ENCODE measurements at places on chromosomes 11 and 22.

DNA sequence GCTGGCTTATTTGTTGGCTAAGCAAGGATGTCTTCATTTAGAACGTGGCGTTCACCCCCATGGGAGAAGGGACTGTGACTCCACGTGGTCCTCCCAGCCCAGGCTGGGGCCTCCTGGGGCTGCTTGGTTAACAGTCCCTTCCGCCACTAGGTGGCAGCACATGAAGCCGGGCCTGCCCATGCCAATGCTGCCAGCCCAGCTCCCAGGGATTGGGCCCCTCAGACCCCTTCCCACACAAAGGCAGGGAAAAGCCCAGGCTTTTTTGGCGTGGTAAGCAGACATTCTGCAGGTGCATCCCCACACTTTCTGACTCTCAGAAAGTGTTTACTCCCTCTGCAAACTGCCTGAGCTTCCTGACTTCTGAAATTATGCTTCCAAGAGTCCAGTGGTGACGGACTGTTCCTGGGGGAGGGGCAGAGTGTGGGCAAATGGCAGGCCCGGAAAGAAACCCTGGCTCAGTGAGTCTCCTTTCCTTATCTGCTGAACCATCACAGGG, 3.1 kb downstream of the CBX6 start:
- DNase-seq = peak; percentile 46

- DNase-seq = no peak
Measured at GRCh38 chr11:102831489-102832440, 11.6 kb downstream of the MMP3 start.

- no peak for DNase-seq
Measured at GRCh38 chr22:35915477-35916013, 113.1 kb downstream of the RBFOX2 start.

DNA sequence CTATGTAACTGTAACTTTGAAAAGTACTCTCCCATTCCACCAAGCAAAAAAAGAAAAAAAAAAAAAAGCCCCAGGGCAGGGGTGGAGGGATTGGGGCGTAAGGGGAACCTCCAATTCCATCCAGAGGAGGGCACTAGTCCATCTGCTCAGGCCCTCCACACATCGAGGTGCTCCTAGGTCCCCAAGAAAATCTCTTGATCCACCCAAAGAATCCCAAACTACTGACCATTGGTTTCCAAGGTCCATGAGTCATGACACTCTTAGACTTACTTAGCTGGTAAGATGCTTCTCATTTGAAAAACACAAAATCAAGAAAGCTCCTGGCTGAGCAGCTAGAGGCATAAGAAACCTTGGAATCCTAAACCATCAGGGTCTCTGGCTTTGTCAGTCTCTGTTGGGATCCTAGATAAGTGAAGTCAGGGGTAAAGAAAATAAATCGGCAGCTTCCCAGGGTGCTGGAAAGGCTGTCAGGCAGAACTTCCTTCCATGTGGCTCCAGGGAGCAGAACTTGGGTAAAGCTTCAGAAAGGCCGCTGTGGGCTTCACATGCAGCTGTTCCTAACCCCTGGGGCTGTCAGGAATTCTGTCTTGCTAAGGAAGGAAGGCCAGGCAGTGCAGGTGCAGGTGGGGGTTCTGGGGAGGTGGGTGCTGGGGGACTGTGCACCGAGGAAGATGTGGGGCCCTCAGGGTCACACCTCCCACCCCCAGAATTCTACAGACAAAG, 49.4 kb upstream of the ADA2 start:
- DNase-seq = no peak

DNA sequence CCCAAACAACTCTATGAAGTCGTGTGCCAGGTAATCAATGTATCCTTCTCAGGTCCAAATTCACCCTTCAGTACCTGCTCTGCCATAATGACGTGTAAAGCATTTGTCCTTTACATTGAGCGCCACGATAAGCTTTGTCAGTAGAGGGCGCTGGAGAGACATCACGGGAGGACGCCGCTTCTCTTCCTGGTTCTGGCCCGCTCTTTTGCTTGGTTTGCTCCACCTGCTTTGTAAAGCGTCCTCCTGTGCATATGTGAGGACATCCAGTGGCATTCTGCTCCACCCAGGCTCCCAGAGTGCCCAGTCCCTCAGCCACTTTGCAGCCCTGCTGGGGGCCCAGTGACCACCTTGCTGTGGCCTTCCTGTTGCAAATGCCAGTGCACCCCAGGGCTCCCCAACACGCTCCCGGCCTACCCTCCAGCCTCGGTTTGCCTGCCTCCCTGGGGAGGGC, 61.1 kb downstream of the WT1 start:
- DNase-seq = no peak

DNA sequence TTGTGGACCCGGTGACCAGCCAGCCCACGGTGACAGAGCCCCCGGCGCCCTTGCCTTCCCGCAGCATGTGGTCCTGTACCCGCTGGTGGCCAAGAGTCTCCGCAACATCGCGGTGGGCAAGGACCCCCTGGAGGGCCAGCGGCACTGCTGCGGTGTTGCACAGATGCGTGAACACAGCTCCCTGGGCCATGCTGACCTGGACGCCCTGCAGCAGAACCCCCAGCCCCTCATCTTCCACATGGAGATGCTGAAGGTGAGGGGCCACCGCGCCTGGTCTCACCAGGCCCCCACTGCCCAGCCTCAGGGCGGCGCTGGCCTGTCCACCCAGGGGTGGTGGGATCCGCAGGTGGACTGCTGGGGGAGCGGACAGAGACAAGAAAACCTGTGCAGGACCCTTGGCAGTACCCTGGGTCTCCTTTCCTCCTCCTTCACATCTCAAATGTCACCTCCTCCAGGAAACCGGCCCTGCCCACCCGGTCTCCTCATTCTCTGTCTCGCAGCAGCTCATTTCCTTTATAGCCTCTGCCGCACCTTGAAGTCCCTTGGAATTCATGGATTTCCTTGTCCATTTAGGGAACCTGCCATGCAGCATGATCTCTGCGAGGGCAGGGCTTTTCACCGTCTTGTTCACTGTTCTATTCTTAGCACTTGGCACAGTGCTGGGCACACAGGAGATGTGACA, 6.5 kb downstream of the AIP start:
- DNase-seq = no peak

- no peak for DNase-seq
Measured at GRCh38 chr11:2090172-2091111, 48.7 kb downstream of the IGF2 start.

- DNase-seq = peak; percentile 47
Measured at GRCh38 chr11:11407065-11407762, 54.2 kb upstream of the CSNK2A3 start.

GRCh38 chr11:38543311-38543710, 1945.3 kb upstream of the RAG2 start:
- no peak for DNase-seq

- DNase-seq = no peak
Measured at GRCh38 chr11:126647735-126648134, 292.2 kb downstream of the ST3GAL4 start.

- DNase-seq = no peak
Measured at GRCh38 chr11:16613262-16613511, 125.3 kb upstream of the C11orf58 start.

DNA sequence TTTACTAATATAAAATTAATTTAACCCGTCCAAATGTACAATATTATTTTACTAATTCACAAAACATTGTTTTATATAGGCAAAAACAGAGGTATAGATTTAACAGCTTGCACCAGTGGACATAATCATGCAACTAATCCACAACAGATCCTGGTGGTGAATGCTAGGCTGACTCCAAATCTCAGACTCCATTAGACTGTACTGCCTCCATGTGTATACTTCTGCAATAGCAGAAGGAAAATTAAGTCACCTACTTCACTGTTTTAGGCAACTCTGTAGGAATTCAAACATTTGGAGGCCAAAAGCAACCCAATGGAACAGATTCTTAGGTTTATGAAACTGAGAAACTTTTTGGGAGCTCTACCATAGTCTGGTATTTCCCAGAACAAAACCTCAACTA, 30.0 kb upstream of the RAB39A start:
- DNase-seq = no peak

- no peak for DNase-seq
Measured at GRCh38 chr11:47495856-47496217, 46.9 kb upstream of the RAPSN start.

DNA sequence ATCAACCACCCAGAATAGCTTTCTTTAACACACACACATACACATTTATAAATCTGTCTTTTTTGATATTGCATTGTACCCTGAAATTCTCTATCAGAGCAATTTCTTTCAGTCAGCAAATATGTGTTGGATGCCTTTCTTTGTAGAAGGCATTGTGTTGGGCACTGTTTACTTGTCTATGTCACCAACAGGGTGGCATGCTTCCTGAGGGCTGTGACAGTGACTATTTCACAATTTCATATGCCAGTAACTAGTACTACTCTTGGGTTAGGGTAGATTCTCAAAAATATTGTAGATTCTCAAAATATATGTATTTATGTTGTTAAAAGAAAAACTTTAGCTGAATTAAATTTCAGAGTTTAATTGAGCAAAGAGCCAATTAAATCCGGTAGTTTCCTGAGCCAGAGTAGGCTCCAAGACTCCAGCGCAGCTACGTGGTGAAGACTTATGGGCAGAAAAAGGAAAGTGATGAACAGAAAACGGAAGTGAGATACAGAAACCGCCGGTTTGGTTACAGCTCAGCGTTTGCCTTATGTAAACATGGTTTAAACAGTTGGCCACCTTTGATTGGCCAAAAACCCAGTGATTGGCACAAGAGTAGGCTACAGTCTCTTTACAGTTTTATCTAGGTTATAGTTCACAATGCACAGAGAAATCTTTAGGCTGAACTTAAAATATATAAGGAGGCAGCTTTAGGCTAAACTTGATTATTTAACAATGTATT, 723.3 kb downstream of the NTM start:
- DNase-seq = no peak

DNA sequence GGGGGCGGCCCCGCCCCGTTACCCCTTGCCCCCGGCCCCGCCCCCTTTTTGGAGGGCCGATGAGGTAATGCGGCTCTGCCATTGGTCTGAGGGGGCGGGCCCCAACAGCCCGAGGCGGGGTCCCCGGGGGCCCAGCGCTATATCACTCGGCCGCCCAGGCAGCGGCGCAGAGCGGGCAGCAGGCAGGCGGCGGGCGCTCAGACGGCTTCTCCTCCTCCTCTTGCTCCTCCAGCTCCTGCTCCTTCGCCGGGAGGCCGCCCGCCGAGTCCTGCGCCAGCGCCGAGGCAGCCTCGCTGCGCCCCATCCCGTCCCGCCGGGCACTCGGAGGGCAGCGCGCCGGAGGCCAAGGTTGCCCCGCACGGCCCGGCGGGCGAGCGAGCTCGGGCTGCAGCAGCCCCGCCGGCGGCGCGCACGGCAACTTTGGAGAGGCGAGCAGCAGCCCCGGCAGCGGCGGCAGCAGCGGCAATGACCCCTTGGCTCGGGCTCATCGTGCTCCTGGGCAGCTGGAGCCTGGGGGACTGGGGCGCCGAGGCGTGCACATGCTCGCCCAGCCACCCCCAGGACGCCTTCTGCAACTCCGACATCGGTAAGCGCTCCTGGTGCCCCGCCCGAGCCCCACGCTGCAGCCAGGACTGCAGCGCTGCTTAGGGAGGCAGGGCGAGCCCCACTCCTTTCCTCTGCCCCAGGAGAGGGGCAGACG, at the start of gene TIMP3:
Gene TIMP3 (plus strand): TSS at position 169 of the 700 bp plus-strand sequence. CDS start 297 bp downstream, at position 466.
- DNase-seq = peak; percentile 19

DNA sequence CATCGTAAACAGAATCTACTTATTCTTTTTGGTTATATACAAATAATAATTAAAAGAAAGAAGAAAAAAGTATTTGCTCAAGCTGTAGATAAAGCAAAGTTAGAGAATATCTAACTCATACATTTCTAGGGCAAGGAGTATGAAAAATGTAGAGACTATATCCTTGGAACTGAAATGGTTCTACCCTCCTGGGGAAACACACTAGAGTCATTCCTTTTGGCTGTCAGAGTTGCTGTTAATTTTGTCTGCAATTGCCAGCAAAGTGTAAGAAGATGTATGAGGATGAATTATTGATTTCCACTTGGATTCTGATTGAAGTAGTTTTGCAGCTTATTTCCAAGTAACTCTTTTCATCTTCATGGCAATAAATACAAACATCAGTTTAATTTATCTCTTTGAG, 69.1 kb downstream of the SLC17A6 start:
- no peak for DNase-seq

- no peak for DNase-seq
Measured at GRCh38 chr22:37303821-37304274, 21.5 kb downstream of the CYTH4 start.

DNA sequence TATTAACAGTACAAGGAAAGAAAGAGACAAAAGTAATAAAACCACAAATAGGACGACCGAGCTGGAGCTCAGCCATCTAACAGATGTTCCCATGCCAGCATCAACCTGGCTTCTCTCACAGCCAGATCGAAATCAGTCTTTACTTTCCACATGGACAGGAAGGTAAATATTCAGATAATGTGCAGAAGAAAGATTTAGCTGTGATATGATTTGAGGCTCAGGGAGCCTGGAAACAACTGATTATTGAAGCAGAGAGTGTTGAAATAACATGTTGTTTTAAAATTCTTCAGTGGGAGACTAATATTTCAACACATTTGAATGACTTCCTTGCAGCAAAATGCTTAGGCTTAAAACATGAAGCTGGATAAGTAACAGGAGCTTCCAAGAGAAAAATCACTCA, 546.8 kb downstream of the ETS1 start:
- DNase-seq = no peak

DNA sequence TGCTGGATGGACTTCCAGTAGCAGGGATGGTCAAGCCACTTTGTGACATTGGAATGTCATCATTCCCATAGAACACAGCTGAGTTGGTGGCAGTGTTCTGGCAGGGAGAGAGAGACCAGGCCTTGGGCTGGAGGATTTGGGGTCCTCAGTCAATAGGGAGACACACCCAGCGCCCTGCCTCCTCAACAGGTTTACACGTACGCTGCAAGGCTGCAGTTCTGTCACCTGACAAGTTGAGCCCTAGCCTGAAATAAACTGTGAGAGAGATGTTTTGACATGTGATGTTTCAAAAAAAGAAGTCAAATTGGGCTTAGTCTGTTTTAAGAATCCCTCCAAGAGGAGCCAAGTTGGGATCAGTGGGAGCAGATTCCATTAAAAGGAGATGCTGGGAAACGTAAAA, 42.9 kb upstream of the CRYBB3 start:
- DNase-seq = no peak

- no peak for DNase-seq
Measured at GRCh38 chr11:78798663-78799062, 224.0 kb upstream of the NARS2 start.

DNA sequence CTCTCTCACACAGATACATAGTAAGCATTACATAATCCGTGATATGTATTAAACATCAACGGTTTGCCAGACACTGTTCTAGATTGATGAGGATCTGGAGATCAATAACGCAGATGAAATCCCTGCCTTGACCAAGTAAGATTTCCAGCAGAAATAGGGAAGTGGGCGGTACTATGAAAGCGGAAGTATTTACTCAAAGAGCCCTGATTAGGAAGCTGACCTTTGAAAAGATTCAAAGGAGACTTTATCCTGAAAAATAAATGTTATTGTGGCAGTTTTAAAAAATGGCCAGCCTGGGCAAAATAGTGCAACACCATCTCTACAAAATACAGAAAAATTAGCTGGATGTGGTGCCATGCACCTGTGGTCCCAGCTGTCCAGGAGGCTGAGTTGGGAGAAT, 26.8 kb downstream of the GAB2 start:
- DNase-seq = no peak

GRCh38 chr11:15707971-15708370, 593.2 kb downstream of the INSC start:
- DNase-seq = no peak

Measured in NCI-H2227 treated with DMSO at 0.1 percent for 48 hours (cell line).